HuH-7.5 (cell line): ENCODE measurements at places on chromosomes 3 and 15.

GRCh38 chr3:169650503-169650902 is 13.0 kb downstream of the MECOM start:
- no peak for DNase-seq

GRCh38 chr3:99366663-99367429 is 271.5 kb upstream of the COL8A1 start:
- DNase-seq = no peak

DNA sequence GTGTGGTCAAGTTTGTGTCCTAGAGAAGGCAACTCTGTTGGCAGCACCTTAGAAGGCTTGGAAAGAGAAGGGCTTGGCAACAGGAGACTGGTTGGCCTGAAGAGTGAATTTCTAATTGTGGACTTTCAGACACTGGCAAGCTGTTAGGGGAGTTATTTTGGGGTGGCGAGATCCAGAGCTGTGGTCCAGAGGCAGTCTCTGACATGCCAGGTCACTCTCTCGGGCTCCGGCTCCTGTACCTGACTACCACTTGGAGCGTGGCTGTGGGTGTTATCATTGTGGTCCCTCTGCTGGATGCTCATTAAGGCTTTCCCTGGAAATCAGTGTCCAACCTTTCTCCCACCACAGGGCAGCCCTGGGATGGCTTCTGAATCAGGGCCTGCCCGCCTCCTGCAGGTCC is 209.0 kb downstream of the SLCO3A1 start:
- no peak for DNase-seq

DNA sequence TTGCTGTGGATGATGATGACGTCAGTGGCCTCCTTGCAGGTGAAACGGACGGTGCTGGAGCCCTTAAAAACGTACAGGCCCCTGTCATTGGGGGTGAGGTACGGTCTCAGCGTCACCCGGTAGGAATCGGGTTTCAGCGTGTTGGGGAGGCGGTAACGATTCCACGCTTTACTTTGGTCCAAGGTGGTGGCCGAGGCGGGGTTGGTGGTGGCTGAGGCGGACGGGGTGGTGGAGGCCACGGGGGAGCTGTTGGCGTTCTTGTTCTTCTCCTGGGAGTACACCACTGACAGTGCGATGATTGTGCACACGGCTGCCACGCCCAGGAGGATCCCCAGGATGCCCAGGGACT is 8.5 kb downstream of the ANPEP start:
- no peak for DNase-seq

GRCh38 chr15:39874890-39875549 is 45.0 kb downstream of the GPR176 start:
- DNase-seq = no peak

- DNase-seq = no peak
Observed at GRCh38 chr3:81105206-81105605, 656.2 kb downstream of the GBE1 start.

DNA sequence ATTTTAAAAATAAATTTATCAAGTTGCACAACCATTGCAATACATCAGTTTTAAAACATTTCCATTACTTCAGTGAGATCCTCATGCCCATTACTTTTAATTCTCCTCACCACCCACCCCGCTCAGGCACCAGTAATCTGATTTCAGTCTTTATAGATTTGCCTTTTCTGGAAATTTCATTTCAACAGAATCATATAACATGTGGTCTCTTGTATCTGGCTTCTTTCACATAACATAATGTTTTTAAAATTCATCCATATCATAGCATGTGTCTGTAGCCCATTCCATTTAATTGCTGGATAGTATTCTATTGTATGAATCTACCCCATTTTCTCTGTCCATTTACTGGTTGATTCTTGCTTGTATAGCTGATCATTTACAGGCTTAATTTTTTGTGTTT is 110.3 kb upstream of the TMEM108 start:
- DNase-seq = no peak

GRCh38 chr15:49501586-49501985 is 78.5 kb downstream of the FGF7 start:
- no peak for DNase-seq

GRCh38 chr3:52752045-52752660 is 18.6 kb downstream of the NEK4 start:
- DNase-seq = no peak

GRCh38 chr3:73626106-73626505 is 1.4 kb upstream of the PDZRN3 start:
- DNase-seq = no peak

GRCh38 chr3:68699541-68699940 is 232.8 kb downstream of the TAFA4 start:
- no peak for DNase-seq

DNA sequence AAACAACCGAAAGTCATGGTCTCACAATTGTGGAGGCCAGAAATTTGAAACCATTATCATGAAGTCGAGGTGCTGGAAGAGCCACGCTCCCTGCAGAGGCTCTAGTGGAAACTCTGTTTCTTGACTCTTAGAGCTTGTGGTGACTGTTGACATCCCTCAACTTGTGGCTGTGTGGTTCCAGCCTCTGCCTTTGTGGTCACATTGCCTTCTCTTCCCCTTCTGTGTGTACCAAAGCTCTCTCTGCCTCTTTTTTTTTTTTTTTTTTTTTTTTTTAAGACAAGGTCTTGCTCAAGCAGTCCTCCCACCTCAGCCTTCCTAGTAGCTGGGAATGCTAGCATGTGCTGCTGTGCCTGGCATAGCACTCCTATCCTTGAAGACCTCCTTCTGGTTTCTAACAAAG is 48.7 kb upstream of the CRTC3 start:
- DNase-seq = no peak

DNA sequence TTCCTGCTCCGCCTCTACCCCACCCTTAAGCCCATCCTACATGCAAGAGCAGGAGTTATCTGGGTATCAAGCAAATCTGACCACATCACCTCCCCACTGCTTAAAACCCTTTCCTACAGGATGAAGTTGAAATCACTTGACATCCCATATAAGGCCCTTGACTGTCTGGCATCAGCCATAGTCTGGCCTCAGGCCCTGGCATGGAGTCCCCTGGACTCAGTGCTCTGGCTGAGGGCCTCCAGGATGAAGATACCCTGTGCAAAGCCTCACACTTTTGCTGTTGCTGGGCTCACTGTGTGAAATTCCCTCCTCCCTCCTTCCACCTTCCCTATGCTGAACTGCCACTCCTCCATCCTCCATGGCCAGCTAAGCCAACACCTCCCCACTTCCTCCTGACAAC is 65.2 kb upstream of the GLCE start:
- DNase-seq = no peak

DNA sequence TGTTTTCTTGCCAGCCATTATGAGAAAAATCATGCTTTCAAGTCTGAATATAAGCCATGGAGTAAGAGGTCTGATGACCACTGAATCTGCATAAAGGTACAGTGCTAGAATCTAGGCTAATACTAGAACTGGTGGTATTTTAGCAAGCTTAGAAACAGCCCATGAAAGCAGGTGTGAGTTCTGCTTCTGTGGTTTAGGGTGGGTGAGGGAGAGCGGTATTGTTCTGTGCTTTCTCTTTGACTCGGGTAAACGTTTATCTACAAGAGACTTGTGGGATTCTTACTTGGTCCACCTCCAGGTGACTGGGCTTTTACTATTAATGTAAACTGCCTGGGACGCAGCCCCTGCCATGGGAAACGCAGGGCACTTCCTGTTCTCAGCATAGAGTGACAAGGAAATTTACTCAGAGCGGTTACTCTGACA is 55.2 kb downstream of the PGPEP1L start:
- no peak for DNase-seq

DNA sequence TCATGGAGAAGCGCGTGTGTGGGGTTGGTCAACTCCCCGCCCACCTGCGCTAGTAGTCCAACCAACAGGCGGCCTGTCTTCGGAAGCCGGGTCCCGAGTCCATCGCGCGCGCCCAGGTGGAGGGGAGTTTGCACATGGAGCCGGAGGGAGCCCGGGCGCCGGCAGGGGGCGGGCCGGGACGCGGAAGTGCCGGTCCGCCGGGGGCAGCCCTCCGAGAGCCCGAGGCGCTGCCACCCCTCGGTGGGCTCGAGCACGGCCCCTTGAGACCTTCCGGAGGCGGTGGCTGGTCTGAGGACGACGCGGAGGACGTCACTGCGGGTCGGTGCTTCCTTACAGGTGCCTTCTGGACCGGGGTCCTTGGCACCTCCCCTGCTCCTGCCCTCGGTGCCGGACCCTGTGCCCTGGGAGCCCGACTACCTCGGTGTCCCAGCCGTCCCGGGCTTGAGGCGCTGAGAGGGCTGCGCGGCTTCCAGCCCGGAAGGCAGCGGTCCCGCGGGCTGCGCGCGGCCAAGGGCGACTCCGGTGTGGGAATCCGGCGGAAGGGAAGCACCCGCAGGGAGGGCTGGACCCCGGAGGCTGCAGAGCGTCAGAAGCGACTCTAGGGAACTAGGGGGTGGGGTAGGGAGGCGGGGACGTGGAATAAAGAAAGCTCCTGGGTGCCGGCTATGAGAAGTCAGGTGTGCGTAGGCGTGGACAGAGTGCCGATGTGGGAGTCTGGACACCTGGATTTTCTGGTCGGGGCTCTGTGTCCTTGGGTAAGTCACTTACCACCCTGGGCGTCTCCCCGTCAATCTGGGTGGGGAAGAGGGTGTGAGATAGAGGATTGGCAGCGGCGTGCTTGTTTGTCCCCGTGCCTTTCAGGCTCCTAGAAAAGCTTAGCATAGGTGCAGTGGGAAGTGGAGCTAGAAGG is 212.3 kb downstream of the FGF12 start:
- peak; percentile 17 for DNase-seq

GRCh38 chr3:12187448-12188327 is 29.0 kb upstream of the TIMP4 start:
- DNase-seq = no peak

GRCh38 chr3:128547368-128547987 is 54.5 kb upstream of the GATA2 start:
- no peak for DNase-seq

GRCh38 chr3:137199678-137200077 is 241.9 kb downstream of the IL20RB start:
- DNase-seq = no peak

GRCh38 chr3:125110016-125110875 is 54.4 kb upstream of the HEG1 start:
- DNase-seq = no peak

GRCh38 chr3:105366326-105367062 is at the start of gene ALCAM:
Gene ALCAM (plus strand): TSS chr3:105366909.
- DNase-seq = peak; percentile 72

- DNase-seq = no peak
Observed at GRCh38 chr15:63708126-63708772, 111.1 kb downstream of the FBXL22 start.

- no peak for DNase-seq
Observed at GRCh38 chr3:3281024-3281423, 101.5 kb upstream of the CRBN start.

GRCh38 chr3:126436826-126437717 is 38.6 kb downstream of the ZXDC start:
- no peak for DNase-seq

- DNase-seq = no peak
Observed at GRCh38 chr3:152269831-152270734, 1.4 kb downstream of the MBNL1 start.

DNA sequence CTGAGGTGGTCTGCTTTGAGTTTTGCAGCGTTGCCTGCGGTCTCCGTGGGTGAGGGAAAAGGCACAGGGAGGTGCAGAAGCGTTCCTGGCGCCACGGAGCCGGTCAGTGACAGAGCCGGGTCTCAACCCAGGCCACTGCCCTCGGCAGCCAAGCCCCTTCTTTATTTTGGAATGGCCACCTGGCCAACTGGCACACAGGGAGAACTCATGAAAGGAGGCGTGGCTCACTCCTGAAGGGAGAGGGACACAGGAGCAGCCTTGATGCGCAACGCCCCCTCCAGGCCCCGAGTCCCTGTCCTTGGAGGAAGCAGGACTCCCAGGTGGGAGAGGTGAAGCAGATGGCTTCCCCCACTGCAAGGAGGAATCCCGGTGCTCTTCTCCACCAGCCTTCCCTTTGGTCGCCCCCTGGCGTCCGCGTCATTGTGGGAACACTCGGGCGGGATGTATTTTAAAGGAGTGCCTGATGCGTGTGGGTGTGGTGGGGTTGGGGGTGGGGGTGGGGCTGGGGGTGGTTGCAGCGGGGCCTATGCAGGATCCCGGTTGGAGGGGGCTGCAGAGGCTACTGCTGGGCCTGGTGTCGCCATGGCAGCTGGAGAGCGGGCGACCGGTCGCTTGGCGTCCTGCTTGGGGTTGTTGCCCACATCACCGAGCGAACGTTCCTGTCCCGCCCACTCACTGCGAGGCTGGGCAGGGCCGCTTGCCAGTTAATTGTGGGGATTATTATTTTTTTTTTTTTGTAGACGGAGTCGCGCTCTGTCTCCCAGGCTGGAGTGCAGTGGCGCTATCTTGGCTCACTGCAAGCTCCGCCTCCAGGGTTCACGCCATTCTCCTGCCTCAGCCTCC is 32.6 kb downstream of the APBA2 start:
- peak; percentile 25 for DNase-seq
